ENCODE measurements at places on chromosomes 7 and 10.

GRCh38 chr7:39172137-39172536, 194.4 kb downstream of the POU6F2 start:
- DNase-seq: no peak

- DNase-seq: no peak
Observed at GRCh38 chr7:72334698-72335097, 77.4 kb downstream of the CALN1 start.

DNA sequence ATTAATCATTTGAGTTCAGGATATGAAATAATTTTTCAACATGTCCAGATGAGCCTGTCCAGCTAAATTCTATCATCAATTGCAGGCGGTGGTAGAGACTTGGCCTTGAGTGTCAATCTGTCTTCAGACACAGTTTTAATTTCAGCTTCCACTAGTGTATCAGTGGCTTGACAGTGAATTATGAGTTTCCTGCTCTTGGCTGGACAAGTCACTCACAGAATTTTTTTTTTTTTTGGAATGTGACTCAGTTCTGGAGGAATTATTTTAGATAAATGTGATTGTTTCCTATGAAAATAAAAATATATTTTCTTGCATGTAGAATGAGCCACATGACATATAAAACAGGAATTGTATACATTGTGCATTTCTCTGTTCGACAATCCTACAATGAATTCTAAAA, 319.9 kb upstream of the AKR1E2 start:
- no peak for DNase-seq

DNA sequence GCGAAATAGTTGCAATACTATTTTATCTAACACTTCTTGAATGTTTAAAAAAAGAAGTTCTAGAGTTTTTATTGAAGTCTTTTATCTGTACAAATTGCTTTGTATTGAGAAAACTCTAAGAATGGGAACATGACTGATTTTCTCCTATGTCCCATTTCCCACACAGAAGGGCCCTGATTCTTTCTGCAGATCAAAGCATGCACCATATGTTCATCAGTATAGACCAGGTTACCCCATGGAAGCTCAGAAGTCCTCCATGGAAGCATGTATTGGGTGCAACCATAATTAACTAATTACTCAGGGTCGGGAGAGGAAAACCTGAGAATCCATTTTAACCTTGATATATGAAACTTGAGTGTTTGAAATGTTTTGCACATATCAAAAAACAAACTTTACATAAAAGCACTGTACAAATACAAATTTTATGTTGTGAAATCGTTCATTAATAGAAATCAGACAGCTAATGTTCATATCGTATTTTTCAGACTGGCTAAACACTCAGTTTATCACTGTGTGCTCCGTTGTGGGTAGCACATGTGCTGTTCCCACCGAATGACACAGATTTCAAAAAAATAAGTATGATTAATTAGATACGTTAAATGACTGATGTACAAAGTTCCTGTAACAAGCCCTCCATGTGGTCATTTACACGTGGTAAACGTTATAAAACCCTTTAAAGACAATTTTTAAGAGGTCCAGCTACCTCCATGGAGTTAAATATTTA, 71.5 kb downstream of the PTF1A start:
- no peak for DNase-seq

GRCh38 chr10:132306343-132306685, 1.4 kb downstream of the STK32C start:
- DNase-seq: no peak

- no peak for DNase-seq
Observed at GRCh38 chr10:116973371-116973905, 31.5 kb downstream of the SHTN1 start.

DNA sequence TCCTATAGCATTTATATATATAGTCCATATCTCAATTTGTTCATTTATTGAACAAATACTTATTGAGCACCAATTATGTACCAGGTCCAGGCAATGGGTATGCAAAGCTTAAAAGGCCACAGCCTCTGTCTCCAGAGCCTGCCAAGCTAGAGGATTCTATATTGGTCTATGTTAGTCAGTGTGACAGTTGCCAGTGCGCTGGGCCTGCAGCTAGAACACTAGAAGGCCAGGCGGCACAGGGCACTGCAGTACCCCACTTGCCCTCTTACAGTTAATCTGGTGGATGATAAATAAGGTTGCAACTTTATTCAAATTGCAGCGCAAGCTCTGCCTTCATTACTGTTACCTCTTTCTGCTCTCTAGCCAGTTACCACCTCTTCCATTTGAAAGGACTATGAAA, 68.8 kb downstream of the PPP1R3C start:
- DNase-seq: no peak

DNA sequence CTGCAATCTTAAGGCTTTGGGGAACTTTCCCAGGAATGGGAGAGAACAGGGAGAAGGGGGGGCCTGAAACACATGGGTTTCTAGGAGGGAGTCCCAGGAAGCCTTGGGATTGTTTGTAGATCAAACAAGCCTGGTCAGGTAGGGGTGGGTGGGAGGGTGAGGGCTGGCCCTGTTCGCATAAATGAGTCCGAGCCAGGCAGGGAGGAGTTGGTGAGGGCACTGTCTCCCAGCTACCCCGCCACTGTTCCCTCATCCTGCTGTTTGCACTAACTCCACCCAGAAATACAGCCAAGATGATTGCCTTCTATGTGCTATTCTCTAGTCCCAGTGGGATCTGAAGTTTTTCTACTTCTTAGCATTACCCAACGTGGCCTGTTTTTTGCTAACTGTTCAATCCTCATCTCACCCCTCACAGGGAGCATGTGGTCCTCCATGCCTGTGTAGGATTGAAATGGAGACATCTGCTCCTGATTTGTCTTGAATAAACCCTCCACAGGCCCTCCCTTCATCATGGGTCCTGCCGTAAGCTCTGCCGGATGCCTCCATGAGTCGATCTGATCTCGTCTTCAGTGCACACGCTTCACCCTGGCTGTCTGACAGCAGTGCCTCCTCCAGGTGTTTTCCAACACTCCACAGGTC, 257.0 kb downstream of the COBL start:
- DNase-seq: no peak
